ENCODE measurements at places on chromosomes 11 and 22.

DNA sequence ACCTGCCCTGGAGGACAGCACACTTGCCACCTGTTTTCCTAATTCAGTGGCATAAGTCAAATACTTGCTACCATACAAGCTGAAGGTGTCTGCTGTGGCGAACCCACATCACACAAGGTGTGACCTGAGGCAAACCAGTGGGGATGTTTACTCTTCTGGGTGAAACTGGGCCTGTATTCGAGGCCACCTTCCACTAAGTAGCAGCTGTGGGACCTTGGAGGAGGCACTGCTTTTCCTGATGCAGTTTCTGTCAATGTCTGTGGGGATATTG, 927.4 kb downstream of the BRD1 start:
- DNase-seq: no peak

DNA sequence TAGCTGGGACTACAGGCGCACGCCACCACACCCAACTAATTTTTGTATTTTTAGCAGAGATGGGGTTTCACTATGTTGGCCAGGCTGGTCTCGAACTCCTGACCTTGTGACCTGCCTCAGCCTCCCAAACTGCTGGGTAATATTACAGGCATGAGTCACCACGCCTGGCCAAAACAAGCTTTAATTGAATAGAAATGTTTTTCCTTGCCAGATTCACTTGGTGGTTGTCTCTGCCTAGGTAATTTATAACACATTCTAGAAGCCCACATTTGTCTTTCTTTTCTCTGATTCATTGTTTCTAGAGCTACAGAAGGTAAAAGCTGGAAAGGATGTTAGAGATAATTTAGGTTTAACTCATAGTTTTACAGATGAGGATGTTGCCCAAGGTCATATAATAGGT, 41.3 kb downstream of the CECR2 start:
- peak; percentile 36 for DNase-seq

DNA sequence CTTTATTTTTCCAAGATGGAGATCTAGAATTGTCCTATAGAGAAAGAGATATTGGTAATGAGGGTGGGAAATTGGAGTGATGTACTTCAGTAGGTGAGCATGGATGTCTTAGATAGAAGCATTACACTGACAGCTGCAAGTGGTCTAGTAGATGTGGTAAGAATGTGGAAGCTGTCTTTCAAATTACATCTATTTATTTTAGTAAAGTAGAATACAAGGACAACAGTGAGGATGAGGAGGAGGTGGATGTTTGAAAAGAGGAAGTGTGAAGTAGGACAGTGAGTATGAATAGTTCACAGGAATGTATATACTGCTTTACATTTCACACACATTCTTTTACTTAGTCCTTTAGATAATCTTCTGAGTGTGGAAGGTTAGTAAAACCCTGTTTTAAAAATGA, 64.2 kb downstream of the HIPK3 start:
- no peak for DNase-seq

GRCh38 chr22:29149841-29150555, 55.7 kb upstream of the EMID1 start:
- no peak for DNase-seq

Data from choroid plexus epithelial cell (primary cell).